Activated T-helper 1 cell treated with Interleukin-2 at 50 U/mL for 16 hours (primary cell): ENCODE measurements at places on chromosomes 12 and 14.

DNA sequence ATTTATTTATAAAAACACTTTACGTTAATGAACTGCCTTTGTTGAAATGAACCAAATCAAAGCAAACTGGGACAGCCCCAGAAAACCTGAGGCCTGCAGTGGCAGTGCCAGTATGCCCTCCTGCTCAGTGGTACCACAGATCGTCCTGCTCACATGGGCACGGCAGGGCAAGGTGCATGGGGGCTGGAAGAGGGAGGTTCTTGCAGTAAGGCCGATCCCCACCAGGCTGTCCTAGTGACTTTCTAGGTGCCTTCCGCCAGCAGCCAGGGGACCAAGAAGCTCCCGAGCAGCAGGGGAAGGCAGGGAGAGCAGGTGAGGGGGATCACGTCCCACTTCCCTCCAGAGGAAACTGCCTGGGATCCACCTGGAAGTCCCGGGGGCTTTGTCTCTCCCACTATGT, 63.9 kb downstream of the TESC start:
- DNase-seq: no peak

DNA sequence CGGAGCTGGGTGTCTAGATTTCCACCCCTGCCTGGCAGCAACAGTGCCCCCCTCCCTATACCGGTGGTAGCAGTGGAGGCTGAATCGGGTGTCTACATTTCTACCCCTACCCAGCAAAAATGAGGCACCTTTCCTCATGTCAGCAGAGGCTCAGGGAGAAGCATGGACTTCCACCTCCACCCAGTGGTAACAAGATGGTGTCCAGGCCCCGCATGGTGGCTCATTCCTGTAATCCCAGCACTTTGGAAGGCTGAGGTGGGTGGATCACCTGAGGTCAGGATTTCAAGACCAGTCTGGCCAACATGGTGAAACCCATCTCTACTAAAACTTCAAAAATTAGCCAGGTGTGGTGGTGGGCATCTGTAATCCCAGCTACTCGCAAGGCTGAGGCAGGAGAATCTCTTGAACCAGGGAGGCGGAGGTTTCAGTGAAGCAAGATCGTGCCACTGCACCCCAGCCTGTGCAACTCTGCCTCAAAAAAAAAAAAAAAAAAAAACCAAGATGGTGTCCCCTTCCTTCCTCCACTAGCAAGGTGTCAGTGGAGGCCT, 35.5 kb upstream of the OR5AU1 start:
- DNase-seq: no peak

GRCh38 chr12:1839956-1840951, 19.9 kb downstream of the LRTM2 start:
- no peak for DNase-seq

- DNase-seq: no peak
Measured at GRCh38 chr14:106187216-106187615, 660.8 kb downstream of the TMEM121 start.

- no peak for DNase-seq
Measured at GRCh38 chr12:48183876-48184548, 568 bp downstream of the CCDC184 start.

- DNase-seq: peak; percentile 38
Measured at GRCh38 chr12:57214398-57214781, 2.2 kb upstream of the NXPH4 start.

DNA sequence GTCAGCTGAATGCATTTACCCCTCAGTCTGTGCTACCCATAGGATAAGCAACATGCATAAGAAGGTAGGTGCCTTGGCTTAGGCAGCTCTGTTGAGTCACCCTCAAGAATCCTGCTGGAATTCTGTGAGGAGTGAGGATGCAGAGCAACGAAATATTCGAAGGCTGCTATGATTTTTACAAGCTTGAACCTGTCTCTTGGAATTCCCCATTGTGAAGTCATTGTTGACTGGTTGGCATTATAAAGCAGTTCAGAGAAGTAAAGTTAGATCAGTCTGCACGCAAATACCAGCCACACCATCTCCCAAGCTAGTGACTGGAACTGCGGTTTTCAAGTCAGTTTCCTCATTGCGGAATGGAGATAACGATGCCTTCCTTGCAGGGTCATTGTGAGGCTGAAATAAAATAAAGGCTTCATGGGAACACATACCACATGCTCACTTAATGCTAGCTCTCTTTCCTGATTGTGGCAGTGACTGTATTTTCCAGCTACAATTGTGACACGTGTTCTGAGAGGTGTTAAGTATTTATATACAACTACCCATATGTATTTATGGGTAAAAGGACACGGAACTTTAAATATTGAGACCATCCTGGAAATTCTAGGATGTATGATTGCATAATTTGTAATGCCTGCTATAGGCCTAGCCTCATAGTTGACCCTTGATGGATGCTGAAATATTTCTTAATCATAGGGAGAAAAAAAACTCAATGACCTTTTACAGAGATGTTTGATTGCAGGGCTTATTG, 96.7 kb downstream of the ETV6 start:
- DNase-seq: no peak

DNA sequence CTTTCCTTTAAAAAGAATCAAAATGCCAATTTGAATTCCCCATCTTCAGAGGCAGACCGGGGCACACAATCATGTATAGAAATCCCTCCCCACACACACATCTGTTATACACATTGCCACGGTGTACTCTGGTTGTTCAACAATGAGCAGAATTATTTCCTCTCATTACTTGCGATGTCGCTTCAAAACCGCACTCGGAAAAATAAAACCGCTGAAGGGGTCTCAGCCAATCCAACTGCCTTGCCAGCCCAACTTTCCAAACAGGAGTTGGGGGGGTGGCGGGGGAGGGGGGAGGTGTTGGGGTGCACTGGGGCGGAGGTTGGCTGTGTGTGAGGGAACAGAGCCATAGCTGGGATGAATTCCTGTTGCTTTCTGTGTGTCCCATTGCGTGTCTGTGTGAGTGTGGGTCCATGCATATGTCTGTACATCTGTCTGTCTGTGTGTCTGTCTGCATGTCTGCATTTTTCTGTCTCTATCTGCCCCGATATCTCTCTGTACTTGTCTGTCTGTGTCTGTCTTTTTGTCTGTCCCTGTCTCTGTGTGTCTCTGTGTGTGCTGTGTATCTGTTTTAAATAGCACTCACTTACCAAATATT, 163.6 kb upstream of the TBX3 start:
- no peak for DNase-seq

DNA sequence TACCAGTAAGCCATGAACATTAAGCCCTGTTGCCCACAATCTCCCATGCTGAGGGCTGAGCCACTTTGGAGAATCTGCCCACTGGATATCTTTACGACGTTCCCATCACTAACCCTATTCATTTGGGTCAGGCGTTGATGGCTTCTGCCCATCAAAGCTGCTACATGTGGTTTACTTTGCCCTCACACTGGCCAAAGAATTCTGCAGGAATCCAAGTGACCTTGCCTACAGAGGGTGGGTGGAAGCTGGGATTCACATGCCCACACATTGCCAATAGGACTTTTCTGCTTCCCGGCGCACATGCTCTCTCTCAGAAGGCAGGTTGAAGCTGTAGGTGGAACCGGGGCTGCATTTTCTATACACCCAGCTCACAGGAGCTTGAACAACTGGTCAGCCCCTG, 28.3 kb downstream of the OAS2 start:
- no peak for DNase-seq

DNA sequence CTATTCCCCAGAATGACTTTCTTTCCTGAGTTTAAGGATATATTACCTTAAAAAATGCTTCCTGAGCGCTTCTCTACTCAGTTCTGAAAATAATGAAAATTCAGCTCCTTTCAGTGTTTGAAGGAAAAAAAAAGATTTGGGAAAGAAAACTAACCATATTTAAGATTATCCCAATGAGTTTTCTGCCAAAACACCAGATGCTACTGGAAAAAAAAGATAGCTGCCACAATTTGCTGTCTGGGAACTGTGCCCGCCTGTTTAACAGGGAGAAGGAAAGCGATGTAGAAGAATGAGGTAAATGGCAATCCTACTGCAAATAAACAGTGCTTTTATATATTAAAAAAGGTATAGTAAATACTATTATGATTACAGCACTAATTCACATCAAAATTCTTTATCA, 367.6 kb upstream of the PRICKLE1 start:
- DNase-seq: no peak

DNA sequence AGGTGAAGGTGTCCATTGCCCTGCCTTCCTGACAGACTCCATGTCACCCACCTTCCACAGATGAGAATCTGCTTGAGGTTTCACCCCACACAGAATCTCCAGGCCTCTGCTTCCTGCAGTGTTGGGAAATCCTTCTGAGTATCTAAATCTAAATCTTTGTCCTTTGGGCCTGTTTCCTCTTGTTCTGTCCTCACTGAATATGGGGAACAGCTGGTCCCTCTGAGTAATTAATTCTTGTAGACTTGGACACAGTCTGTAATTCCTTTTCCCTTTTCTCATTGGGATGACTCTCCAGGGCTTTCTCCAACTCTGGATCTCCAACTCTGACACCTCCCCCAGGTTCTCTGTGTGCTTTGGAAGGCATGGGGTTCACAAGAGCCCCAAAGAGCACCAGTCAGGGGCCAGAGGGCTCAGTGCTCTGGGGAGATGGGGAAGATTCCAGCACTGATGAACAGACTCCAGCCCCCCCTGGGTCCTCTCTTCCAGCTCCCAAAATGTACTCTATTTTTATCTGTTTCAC, 2.3 kb upstream of the ACVRL1 start:
- no peak for DNase-seq

DNA sequence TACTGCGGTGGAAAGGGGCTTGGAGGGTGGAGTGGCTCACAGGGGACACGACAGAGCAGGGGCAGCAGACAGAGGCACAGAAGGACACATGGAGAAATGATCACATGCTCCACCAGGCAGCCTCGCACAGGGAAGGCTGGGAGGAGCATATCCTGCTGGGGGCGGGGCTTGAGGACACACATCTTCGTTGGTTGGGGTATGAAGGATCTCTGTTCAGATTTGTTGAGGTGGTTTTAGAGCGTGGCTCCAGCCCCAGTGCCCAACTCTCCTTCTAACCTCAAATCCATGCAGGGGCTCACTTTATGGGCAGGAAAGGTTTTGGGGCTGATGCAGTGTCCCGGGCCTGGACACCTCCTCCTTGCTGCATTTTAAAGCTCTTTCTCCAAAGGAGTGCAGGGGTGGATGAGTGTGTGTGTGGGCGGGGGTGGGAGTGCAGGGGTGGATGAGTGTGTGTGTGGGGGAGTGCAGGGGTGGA, 733 bp upstream of the P3H3 start:
- DNase-seq: no peak

DNA sequence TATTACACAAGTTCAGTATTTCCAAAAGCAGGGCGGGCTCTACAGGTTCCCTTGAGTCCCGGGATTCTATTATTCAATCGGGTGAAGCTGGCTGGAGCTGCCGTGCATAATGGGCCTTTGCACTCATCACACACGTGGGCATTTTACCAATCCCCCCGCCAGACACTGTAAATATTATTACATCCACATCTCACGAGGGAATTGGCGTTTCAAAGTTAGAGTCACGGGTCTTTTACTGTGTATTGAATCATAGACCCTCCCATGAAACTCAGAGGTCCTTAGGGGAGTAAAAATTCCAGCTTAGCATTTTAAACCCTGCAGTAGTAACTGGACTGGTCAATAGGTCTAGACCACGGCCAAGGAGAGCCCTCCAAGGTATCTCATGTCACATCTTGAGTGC, 70.3 kb downstream of the MAP1LC3B2 start:
- DNase-seq: no peak

DNA sequence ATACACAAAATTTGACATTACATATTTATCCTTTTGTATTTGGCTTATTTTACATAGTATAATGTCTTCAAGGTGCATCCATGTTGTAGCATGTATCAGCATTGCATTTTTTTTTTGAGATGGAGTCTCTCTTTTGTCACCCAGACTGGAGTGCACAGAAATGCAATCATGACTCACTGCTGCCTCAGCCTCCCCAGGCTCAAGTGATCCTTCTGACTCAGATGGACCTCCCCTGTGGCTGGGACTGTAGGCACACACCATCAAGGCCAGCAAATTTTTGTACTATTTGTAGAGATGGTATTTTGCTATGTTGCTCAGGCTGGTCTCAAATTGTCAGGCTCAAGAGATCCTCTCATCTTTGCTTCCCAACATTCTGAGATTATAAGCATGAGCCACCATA, 214.4 kb upstream of the ALG10B start:
- no peak for DNase-seq

- DNase-seq: no peak
Measured at GRCh38 chr12:1620092-1620491, 8.9 kb upstream of the WNT5B start.

DNA sequence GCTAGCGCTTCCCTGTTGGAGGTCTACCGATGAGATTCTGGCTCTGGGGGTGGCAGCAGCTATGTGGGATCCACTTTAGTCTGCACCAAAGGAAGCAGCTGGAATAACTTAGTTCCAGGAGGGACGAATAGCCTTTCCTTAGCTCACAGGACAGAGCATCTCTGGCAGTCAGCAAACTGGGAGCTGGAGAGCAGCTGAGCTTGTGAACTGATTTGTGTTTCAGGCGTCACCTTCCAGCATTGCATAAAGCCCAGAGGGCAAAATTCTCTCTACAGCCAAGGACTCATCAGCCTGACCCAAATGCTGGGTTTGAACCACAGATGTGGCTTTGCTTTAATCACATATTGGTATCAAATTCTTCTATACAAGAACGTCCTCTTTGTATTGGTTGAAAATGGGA, 81.9 kb upstream of the PELI2 start:
- DNase-seq: no peak

GRCh38 chr14:103543721-103544387, 14.9 kb downstream of the TRMT61A start:
- DNase-seq: no peak

GRCh38 chr12:24228371-24228770, 278.9 kb upstream of the SOX5 start:
- no peak for DNase-seq

- no peak for DNase-seq
Measured at GRCh38 chr14:38211255-38211735, 3.6 kb downstream of the SSTR1 start.

GRCh38 chr14:63996016-63996415, 143.2 kb downstream of the SYNE2 start:
- DNase-seq: no peak

DNA sequence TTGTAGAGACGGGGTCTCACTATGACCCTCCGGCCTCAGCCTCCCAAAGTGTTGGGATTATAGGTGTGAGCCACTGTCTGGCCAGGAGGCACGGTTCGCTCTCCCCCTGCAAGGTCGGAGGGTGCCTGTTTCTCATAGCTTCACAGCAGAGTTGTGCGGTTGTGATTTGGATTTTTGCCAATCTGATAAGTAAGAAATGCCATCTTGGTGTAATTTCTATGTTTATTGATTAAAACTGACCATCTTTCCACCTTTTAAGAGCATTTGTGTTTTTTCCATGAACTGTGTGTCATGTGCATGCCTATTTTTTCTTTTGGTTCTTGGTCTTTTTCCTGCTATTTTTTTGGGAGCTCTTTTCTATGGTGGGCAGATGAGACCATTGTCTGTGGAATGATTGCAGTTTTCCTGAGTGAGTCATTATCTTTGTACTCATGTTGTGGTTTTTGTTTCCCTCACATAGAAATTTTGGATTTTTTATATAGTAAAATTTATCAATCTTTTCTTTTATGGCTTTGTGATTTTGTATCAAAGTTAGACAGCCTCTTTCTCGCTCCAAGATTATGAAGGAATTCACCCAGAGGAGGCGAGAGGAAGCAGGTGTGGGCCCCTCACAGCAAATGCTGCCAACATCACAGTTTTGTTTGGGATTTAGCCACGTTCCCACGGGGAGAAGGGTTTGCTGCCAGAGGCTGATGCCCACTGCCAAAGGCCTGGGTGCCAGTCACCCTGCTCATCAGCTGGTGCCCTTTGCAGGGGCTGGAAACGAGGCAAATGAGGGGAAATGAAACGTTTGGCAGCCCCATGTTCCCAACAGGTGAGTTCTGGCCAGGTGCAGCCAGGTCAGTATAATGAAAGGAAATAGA, 47.2 kb downstream of the RFX4 start:
- DNase-seq: no peak

GRCh38 chr12:31298922-31299321, 27.0 kb downstream of the SINHCAF start:
- DNase-seq: no peak
